Kidney tubule cell (primary cell): ENCODE measurements at places on chromosomes 4 and X.
A peak's percentile ranks its signal among the peaks of the same experiment; 100 is the strongest.

DNA sequence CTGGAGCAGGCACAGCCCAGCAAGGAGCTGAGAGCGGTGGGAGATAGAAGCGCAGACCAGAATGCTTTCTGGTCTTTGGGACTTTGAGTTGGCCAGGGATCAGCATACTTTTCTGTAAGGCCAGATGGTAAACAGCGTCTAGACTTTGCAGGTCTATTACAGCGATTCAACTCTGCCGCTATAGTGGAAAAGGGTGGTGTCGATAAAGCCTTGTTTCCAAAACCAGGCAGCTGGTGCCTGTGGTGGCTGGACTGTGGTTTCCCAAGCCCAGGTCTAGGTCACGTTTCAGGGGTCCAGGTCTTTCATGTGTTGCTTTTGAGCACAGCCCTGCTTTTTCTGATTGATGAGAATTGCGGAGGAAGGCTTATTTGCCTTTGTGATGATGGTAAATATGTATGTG is 40.1 kb downstream of the HTT-AS start:
- no peak for DNase-seq

DNA sequence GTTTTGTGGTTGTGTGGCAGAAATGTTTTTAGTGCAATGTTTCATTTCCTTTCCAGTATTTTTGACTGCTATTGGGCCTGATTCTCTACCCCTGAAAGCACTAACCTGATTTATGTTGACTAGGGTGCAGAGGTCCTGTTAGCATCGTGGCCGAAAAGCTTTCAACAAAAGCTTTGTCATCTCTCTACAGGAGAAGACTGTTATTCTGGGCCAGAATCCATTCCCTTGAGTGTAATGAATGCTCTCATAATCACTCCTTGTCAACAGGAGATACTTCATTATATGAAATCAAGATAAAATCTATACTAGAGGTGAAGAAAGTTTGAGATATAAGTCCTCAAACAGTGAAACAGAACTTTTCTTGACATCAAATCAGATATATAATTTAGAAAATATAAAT is 195.5 kb downstream of the ZNF330 start:
- DNase-seq = no peak

DNA sequence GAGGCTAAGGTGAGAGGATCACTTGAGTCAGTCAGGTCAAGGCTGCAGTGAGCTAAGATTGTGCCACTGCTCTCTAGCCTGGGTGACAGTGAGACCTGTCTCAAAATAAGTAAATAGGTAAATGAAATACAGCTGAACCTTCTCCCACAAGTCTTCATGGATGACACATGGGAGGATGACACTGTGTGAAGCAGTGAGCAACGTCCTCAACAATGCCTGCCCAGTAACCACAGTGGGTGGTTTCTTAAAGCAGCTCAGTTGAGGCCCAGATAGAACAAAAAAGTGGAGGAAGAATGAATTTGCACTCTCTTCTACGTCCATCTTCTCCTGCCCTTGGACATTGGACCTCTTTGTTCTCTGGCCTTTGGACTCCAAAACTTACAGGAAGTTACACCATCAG is 52.7 kb downstream of the MSX1 start:
- no peak for DNase-seq

DNA sequence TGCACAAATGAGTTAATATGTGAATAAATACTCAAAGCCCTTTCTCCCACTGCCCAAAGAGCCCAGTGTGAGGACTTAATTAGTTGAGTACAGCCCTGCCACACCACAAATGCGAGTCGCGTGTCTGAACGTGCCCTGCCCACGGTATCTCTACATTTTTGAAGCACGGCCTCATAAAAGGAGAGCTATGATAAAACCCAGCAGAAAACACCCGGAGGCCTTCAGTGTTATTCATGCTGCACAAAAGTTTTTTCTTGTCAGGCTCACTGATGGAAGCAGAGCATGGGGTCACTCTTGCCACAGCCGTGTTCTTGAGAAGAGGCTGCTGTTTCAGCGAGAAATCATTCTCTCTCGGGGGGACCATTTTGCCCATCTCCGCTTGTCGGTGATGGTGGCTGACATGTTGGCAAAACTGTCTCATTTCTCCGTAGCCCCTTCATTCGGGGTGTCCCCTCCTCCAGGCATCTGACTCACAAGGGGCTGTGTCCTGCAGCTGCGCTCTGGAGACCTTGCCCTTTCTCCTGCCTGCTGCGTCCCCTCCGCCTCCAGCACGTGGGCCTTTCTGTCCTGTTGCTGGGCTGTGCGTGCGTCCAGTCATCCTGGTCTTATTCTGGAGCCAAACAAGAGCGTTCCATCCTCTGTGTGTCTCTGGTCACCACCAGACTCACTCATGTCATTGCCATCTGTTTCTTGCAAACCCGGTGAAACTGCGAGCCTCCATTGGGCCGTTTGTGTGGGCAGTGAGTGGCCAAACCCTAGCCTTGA is 88.8 kb downstream of the SORCS2 start:
- DNase-seq = peak; percentile 18

- no peak for DNase-seq
These were observed 49.0 kb downstream of the AMMECR1 start for GRCh38 chrX:110268886-110269285.

- no peak for DNase-seq
These were observed 158.7 kb downstream of the DCHS2 start for GRCh38 chr4:154332681-154333421.

DNA sequence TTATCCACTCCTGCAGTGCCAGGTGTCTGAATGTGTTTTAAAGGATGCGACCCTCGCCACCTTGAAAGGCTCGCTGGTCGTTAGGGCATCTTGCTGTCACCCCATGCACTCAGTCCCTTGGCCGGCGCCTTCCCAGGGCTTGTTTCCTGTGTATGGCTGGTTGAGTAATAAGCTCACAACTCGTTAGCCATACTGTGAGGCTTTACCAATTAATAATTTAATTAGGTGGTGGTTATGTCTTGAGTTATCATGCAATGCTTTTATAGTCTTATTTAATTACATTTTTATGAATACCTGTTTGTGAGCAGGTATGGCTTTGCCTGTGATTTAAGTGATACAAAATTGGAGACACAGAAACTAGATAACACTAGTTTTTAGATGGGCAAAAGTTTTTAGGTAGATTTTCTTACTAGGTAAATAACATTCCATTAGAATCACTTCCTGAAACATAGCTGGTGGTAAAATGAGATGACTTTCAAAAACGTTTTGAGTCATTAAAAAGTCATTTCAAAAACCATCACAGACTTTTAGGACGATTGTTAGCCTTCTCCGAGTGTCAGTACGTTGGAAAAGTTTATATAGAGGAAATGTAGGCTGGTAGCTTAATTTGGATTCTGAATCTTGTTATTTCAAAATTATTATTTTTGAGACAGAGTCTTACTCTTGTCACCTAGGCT is 18.2 kb downstream of the PTTG2 start:
- peak; percentile 49 for DNase-seq

- peak; percentile 66 for DNase-seq
These were observed 365.6 kb upstream of the EDA2R start for GRCh38 chrX:67004451-67004850.

DNA sequence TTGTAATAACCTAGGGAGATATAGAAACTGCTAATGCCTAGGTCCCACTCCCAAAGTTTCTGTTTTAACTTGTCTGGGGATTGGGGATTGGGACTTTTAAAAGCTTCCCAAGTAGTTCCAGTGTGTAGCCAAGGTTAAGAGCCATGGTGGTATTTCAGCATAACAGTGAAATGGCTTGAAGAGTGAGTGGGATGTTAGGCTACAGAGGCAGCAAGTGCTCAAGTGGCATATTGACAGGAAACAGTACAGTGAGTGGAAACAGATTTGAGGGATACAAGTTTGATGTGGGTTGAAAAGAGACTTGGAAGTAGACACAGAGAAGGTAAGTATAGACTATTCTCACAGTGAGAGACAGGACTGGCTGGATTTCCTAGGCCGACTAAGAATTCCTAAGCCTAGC is 217.6 kb upstream of the CNKSR2 start:
- no peak for DNase-seq

DNA sequence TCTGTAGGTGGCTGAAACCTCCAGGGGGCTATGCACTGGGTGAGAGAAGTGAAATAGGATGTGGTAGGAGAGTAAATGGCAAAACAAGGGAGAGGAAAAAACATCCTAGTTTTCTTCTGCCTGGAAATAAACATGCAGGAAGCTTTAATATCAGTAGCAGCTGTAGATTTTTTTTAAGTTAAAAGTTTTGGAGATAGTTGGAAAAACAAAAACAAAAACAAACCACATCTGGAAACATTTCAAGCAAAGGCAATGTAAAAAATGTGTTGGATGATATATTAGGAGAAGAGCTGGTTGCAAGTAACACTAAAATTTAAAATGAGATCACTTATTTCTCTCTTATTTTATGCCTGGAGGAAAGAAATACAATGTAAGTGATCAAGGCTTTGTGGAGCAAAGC is 388.0 kb downstream of the SPRY1 start:
- DNase-seq = no peak

DNA sequence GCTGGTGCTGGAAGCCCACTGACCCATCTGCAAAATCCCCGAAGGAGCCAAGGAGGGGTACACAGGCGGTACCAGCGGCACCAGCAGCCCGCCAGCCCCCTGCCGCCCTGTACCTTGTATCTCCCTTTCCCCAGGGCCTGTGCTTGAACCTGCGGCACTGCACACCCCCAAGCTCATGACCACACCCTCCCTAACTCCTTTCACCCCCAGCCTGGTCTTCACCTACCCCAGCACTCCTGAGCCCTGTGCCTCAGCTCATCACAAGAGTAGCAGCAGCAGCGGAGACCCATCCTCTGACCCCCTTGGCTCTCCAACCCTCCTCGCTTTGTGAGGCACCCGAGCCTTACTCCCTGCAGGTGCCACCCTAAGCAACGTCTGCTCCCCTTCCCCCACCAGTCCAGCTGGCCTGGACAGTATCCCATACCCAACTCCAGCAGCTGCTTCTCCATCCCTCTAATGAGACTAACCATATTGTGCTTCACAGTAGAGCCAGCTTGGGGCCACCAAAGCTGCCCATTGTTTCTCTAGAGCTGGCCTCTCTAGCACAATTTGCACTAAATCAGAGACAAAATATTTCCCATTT is 94.9 kb downstream of the LARP1B start:
- no peak for DNase-seq

GRCh38 chr4:176641237-176641636 is 151.5 kb downstream of the VEGFC start:
- peak; percentile 26 for DNase-seq

- DNase-seq = no peak
These were observed 14.6 kb downstream of the SMIM20 start for GRCh38 chr4:25928379-25929297.

DNA sequence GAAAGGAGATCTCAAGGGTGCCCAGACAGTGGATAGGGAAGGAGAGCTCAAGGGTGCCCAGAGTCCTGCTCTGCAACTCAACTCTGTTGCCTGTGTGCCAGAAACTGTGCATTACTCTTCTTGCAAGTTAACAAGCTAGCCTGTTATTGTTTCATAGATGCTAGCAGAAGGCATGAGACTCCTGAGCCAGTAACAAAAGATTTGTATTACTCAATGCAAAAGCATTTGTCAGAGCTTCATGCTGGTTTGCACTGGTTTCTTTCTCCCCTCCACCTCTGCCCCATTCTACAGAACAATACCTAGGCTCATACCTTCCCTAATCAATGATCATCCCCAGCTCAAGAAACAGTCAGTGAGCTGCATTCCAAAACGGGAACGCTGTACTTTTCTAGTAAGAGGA is 124.5 kb upstream of the NEIL3 start:
- peak; percentile 74 for DNase-seq

GRCh38 chrX:97633798-97634197 is 750.1 kb downstream of the RPA4 start:
- DNase-seq = no peak

DNA sequence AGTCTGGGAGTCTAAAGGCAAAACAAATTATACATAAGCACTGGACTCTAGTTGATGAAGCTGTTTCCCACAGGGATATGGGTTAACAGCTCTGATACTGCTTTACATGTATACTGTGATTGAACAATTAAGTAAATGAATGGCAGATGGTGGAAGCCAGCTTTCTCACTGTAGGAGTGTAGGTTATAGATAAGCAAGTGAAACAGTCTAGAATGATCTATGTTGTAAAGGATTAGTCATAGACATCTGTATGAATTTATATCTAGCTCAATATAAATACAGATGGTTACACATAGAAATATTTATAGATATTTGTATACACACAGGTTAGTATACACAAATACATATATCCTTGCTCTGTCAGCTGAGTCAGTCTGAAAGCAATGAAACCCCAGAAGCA is 276.1 kb downstream of the PPARGC1A start:
- no peak for DNase-seq

DNA sequence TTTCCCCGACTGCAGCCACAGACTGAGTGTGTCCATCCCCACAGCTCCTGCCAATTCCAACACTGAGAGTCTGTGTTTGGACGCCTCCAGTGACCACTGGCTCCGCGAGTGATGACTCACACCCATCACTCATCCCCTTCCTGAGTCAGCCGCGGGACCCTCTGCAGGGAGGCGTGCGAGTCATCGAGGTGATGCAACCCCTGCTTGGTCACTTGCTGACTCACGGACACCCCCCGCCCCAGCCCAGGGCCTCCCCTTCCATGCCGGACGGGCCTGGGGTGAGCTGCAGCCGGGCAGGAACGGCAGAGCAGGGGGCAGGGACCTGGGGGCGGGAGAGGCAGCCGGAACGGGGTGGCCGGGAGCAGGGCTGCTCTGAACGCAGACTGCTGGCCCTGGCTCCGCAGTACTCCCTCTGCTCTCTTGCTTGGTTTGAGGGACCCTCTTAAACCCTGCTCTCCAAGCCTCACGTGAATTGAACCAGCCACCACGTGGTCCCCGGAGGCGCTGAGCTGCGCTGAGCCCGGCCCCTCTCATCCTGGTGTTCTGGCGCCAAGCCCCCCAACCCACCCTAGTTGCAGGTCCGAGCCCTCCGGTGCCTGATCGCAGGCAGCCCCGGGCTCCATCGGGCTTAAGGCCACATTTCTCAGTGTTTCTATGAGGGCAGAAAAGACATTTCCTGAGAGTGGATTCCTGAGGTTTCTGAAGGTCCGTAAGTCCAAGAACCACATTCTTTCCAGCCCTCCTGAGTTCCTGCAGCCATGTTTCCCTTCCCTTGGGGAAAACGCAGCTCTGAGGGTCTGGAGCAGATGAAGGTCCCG is 32.4 kb downstream of the FGFRL1 start:
- peak; percentile 99 for DNase-seq

DNA sequence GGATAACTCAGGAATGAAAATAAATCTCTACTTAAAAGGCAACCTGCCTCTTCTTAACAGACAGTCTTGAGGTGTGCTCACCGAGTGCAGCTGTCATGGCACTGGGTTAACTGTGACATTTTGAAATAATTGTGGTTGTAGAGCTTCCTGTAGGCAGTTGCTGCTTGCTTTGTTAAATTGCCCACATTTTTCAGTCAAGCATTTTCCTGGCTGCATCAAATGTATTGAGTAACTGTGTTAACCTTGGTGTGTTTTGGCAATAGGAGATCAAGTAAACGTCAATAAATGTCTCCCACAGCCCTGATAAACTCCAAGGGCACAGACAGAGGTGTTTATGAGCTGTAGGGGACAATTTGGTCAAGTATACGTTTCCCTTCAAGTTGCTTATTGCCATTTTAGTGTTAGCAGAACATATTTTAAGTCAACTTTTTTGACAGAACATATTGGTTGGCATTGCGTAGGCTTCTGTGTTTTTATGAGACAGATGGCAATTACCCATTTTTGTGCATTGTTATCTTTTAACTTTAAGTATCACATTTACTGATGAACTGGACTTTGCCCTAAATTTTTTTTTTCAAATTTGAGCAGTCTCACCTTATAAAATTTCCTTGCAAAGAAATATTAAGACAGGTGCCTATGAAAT is 527.4 kb downstream of the C4orf33 start:
- DNase-seq = no peak

GRCh38 chrX:17471121-17471520 is 96.1 kb downstream of the NHS start:
- DNase-seq = no peak
